ENCODE measurements at places on chromosomes 1 and 21.

DNA sequence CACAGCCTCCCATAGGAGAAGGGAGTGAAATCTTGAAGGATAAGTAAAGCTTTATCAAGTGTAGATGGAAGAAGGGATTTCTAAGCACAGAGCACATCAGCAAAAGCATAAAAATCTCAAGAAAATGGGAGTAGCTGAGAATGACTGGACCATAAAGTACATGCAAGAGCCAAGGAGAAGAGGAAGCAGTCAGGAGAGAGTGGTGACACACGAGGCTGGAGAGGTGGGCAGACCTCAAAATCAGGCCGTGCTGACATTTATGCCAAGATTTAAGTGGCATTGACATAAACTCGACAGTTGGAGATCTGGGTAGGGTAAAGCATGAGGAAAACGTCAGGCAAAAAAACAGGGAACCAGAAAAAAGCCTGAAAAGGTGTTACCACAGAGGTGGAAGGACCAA, 62.3 kb downstream of the GFI1 start:
- DNase-seq = no peak

- no peak for DNase-seq
These were observed 633.0 kb downstream of the SMYD3 start for GRCh38 chr1:245873883-245874671.

DNA sequence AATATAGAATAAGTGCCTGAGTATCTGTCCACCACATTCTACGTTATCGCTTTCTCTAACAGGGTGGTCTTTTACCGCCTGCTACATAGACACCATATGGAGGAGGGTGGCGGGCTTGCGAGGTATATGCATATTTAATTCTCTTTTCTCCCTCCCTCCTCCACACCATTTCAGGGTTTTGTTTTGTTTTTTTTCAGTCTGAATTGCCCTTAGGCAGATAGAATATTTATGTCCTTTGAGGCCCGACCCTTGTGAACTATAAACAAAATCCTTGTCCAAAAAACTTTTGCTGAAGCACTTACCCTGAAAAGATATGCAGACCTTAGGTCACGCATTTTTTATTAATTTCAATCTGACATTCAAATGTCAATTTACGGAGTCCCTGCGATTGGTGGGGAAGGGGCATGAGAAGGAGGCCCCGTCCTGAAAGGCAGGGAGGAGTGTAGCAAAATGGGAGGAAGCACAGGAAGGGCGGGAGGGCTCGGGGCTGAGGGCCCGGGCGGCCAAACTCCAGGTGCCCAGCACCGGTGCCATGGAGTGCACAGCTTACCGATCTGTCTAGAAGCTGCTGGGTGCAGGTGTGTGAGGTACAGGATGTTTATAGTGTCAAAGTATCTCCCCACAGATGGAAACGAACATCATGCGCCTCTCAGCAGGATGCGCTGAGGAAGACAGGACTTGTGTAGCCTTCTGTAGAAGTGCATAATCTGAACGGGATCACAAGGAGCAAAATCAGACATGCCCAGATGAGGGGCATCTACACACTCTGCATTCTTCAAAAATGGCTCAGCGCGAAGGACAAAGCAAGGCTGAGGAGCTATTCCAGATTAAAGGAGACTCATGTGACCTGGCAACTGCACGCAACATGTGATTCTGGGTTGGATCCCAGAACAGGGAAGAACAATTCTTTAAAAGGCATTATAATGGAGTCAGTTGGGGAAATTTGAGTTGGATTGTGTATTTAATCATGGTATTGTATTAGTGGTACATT, 68.8 kb upstream of the LYST start:
- DNase-seq = no peak

DNA sequence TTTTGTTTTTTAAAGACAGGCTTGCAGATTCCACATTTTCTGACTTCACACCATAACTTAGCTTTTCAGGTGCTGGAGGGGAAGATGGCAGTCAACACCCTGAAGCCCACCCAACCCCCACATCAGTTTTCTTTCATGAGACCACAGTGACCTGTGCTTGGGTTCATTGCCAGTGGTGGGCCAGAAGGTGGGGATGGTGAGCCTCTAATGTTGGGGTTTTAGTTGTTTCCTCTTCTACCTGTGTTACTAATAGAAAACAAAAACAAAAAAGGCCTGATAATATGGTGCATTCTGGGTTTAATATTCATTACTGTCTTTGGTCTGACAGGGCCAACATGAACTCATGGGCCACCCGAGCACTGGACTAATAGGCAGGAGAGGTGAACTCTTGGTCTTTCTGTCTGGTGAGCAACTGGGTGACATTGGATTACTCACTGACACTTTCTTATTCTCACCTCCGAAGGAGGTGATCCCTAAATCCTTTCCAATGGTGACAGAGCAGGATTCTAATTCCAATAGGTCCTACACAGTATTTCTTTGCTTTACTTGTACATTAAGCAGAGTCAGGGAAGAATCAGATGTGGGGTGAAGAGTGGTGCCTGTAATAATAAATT, 132.8 kb downstream of the CLIC6 start:
- no peak for DNase-seq

DNA sequence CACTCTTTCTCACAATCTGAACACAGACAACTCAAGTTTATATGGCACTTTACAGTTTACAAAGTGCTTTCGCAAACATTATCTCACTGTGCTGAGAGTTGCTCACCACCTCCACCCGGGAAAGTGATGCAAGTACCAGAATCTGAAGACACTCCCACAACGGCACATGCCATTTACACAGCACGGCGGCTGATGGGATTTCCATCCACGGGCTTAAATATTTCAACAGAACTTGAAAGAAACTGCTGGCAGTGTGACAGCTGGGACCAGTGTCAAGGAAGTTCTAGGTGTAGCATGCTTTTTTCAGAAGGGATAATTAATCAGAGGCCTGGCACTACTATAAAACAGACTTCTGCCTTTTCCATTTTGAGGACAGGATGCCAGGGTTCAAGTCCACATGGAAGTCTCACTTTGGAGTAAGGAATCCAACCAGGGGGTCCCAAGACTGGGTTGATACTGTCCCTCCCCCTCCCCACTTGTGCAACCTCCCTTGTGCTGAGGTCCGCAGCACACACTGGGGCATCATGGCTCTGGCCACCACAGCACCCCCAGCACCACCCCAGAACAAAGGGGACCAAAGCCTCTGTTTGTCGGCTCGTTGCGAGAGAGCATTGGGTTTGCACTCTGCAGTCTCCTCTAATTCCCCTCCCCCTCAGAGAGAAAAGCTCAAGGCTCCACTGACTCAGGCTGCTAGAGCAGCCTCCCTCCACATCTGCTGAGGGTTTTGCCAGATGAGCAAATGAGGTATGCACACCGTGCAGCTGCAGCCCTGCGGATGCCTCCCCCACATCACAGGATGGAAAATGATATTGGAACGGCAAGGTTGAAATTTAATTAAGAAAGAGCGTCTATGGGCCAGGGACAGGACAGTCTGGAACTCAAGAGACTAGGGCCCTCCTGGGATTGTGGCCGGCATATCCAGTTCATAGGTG, 154.9 kb downstream of the TGFBR3 start:
- peak; percentile 31 for DNase-seq

DNA sequence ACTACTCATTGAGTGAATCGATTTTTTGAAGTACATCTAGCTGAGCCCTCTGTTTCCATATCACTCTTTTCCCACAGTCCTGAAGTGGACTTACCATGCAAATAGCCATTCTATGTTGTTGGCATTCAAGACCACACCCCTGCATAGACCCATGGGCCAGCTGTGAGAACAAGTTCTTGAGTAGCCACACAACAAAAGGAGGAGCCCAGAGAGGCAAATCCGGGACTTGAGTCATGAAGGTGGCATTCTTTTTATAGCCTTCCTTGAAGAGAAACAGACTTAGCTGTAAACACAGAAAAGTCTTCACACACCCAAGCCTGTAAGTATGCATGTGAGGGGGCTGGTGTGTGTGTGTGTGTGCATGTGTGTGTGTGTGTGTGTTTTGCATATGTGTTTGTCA, 13.8 kb upstream of the SPRR5 start:
- no peak for DNase-seq

DNA sequence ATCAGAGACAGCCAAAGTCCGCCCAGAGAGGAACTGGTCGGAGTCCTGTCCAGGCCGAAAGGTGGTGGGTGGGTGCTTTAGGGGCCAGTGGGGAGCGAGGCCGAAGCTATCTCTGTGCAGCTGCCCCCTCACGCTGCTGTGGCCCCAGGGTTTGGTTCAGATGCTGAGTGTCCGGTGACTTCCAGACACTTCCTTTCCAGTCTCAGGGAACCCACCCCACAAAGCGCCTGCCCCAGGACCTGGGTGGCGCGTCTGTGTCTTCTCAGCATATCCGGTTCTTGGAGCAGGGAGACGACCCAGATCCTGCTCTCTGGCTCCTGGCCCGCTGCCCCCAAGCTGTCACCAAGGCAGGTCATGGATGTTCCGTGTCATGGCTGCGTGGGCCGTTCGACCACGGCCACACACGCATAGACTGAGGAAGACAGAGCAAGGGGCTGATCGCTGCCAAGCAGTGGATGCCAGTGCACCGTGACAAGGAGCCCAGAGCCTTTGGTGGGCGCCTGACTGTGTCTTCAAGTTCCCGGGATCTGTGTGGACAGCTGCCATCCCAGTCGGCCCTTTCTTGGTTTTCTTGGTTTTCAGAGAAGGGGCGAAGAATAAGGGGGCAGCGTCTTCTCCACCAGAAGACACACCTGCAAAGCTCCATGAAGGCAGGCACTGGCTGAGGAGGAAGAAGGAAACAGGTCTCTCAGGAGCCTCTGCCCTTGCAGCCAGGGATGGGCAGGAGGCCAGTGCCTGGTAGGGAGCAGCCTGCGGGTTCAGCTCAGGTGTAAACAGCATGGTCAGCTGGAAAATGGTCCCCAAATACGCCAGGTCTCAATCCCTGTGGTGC, 22.9 kb upstream of the COL18A1 start:
- DNase-seq = no peak

GRCh38 chr1:154256686-154257085, 15.7 kb upstream of the HAX1 start:
- no peak for DNase-seq

- no peak for DNase-seq
These were observed 35.6 kb upstream of the GPR157 start for GRCh38 chr1:9164532-9164900.

DNA sequence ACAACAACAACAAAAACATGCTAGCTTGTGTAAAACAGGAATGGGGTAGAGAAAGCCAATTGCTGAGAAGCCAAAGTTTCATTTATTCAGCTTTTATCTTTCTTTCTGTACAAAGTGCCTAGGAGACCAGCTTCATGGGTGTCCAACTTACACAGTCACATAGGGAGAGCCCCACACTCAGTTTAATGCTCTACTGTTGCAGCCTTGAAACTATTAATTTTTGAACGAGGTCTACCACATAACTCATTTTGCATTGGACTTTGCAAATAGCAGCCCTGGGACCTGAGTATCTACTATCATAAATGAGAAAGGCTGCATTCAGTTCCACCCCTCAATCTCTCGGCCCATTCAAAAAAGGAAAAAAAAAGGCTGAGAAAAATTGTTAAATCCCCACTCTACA, 98.8 kb downstream of the ZNF644 start:
- DNase-seq = no peak

- DNase-seq = no peak
These were observed 15.9 kb upstream of the IFI6 start for GRCh38 chr1:27687906-27688305.

- DNase-seq = no peak
These were observed 444 bp upstream of the AGO1 start for GRCh38 chr1:35882586-35882944.

GRCh38 chr1:65141394-65141793, 6.6 kb upstream of the AK4 start:
- DNase-seq = no peak

GRCh38 chr1:119372503-119373086, 4.0 kb downstream of the HAO2 start:
- DNase-seq = no peak

DNA sequence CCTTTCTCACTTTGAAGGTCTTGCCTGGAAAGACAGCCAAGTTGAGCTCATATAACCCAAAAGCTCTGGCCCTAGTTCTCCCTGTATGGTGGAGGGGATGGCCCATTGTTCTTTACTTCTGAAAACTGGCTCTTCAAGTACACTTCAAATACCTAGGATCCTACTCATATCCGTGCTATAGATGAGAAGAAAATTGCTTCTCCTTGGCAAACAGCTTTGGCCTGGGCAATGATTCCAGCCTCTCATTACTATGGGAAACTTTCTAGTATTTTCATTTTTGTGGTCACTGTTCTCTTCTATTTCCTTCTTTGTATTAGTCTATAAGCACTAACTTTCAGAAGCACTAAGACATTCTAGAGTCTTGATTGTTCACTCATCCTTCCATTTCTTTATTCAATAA, 53.7 kb downstream of the ZNF697 start:
- DNase-seq = no peak

- DNase-seq = no peak
These were observed 16.7 kb upstream of the TTLL10 start for GRCh38 chr1:1157033-1157365.

DNA sequence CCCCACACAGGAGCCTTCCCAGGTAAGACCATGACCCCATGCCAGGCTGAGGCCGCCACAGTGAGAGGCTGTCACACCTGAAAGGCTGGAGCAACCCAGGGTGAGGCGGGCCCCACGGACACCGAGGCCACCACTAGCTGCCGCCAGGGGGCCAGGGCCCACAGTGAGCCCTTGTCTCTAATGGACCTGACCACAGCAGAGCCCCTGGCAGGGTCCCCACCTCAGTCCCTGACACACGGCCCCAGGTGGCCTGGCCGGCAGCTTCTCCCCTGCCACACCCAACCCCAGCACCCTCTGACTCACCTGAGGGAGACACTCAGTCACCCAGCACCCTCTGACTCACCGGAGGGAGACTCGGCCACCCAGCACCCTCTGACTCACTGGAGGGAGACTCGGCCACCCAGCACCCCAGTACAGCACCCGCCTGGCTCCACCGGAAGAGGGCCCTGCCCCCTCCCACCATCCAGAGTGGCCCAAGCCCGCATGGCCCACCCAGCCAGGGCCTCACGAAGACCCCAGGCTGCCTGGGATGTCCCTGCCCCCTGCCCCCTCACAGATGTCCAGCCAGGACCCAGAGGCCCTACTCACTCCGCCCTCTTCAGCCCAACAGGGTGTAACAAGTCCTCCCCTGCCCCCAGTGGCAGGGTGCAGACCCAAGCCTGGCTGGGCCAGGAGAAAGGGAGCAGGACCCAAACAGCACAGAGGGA, 4.4 kb downstream of the DVL1 start:
- DNase-seq = peak; percentile 64

- no peak for DNase-seq
These were observed 92.1 kb downstream of the NAV1 start for GRCh38 chr1:201631037-201631436.

DNA sequence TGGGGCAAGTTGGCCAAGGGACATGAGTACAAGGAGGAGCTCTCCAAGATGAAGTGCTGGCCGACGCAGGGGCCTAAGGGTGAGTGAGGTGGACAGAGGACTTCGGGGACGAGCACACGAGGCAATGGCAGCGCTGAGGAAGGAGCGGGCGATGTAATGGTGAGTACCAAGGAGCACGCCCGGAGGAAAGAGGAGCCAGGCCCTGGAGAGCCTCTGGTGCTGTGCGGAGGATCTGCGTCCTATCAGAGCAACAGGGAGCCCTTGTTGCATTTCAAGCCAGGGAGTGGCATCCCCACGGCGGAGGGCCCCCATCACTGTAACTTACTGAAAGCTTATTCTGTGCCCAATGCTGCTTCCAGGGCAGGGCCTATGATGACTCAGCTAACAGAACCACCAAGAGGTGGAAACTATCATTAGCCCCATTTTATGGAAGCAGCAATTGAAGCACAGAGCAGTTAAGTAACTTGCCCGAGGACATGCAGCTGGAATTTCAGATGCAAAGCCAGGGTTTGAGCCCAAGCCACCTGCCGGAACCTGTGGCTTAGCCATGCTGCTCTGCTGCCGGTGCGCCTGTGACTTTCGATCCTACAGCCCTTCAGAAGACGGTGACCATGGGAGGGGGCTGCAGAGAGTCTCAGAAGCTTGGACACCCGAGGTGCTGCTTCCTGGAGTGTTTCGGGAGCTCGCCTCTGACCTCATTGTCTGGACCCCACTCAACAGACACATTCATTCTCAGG, 17.6 kb upstream of the AJAP1 start:
- DNase-seq = no peak
